ENCODE measurements at places on chromosomes 1 and 21.
A peak's percentile ranks its signal among the peaks of the same experiment; 100 is the strongest.

DNA sequence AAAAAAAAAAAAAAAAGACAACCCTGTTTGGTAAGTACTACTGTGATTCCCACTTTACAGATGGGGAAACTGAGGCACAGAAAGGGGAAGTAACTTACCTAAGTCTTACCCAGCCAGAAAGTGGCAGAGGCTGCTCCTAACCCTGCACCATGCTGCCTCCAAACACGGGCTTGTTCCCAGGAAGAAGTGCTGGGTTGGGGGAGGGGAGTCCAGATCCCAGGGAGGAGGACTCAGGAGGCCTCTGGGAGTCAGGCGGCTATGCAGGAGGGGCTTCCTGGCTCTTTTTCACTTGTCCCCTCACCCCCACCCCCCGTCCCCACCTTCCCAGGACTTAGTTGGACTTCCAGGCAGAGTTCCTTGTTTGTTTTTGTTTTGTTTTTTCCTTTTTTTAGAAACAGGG, 23.9 kb downstream of the PIK3CD start:
- DNase-seq = no peak

GRCh38 chr1:154758346-154758745, 111.7 kb downstream of the KCNN3 start:
- no peak for DNase-seq

DNA sequence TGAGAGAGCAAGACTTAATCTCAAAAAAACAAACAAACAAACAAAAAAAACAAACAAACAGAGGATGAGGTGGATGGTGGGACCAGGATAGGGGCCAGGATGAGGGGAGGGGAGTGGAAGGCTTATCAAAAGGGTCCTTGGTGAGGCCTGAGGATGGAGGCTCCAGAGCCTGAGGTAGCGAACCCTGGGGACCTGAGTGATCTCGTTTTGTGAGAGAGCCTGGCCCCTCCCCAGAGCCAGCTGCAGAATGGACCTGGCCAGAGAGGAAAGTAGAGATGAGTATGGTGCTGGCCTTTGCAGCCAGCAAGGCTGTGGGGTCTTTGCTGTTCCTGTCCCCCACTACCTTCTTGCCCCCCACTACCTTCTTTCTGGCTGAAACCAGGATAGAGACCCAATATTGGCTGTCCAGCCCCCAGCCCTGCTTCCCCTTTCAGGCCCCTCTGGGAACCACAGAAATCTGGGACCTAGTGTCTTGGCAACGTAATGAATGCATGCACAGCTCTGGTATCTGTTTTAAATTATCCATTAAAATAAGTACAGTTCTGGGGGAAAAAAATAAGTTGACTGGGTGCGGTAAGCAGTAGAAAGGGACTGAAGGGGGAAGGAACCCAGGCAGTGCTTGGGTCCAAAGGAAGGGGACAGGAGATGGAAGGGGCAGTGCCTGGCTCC, 1.1 kb upstream of the LMNA start:
- DNase-seq = no peak

- no peak for DNase-seq
Observed at GRCh38 chr1:91916046-91916445, 30.1 kb upstream of the TGFBR3 start.

DNA sequence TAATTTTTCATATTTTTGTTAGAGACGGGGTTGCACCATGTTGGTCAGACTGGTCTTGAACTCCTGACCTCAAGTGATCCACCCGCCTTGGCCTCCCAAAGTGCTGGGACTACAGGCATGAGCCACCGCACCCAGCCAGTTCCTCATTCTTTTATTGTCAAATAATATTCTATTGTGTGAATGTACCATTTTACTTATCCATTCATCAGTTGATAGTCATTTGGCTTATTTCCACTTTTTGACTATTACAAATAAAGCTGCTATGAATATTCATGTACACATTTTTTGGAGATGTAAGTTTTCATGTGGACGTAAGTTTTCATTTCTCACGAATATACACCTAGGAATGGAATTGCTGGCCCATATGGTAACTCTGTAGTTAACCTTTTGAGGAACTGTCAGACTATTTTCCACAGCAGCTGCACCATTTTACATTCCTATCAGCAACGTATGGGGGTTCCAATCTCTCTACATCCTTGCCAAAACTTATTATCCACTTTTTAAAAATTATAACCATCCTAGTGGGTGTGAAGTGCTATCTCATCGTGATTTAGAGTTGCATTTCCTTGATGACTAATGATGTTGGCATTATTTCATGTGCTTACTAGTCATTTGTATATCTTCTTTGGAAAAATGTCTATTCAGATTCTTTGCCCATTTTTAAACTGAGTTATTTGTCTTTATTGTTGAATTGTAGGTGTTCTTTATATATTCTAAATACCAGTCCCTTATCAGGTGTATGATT, 12.7 kb downstream of the PACC1 start:
- peak; percentile 68 for DNase-seq

GRCh38 chr1:23027352-23027907, 8.2 kb downstream of the KDM1A start:
- DNase-seq = no peak

DNA sequence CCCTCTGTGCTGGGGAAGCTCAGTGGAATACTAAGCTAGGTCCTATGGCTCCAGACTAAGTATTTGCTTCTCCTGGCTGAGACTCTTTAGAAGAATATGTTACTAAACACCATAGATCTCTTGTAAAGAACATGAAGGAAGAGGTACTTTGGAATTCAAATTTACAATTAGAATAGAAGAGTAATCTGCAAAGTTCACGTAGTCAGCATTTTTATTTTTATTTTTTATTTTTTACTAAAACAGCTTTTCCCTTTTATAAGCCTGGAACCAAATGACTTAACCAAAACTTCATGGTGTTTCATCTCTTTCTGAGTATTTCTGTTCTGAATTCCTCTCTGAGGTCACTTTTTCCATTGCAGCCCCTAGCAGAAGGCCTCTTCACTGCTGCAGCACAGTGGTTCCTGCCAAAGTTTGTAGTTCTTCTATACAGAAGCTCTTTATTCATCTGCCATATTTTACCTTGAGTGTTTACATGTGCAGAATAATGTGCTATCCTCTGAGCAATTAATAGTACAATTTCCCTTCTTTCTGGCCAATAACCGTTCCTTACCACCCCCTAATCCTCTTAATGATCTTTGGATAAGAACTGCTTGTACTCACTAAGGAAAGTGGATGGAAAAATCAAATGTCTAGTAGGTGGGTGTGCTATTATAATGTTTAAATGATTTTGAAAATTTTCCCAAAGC, 27.2 kb downstream of the TSEN15 start:
- no peak for DNase-seq

GRCh38 chr1:10236405-10237156, 26.2 kb downstream of the KIF1B start:
- no peak for DNase-seq

DNA sequence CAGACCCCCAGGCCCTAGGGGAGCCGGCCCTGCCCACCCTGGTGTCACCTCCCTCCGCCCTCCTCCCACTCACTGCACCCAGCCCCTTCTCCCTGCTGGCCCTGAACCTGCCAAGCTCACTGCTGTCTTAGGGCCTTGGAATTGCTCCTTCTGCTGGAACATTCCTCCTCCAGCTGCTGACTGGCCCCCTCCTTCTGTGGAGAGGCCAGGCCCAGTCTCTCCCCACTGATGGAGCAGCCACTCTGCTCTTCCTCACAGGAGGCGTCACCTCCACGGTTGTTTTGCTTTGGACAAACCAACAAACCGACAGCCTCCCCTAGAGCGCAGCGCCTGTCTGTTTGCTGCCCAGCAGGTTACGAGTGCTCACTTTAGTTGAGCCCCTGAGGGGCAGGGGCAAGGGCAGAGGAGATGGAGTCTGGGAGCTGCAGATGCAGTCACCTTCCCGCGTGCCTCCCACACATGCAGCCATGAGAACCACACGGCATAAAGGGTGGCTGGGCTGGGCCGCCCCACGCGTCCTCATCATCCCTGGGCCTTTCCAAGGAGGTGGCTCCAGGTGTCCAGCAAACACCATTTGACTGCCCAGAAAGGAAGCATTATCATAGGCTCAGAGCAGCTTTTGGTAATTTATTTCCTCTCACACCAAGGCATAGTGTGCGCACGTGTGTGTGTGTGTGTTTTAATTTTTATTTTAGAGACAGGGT, 9.4 kb downstream of the OXCT2 start:
- DNase-seq = no peak

- DNase-seq = no peak
Observed at GRCh38 chr1:87165177-87165576, 163.5 kb upstream of the LMO4 start.

GRCh38 chr1:61255358-61255703, 173.0 kb downstream of the NFIA start:
- DNase-seq = no peak

GRCh38 chr1:209703834-209704504, 677 bp upstream of the HSD11B1 start:
- no peak for DNase-seq

- DNase-seq = peak; percentile 14
Observed at GRCh38 chr21:43918385-43918947, 53.4 kb downstream of the AGPAT3 start.

DNA sequence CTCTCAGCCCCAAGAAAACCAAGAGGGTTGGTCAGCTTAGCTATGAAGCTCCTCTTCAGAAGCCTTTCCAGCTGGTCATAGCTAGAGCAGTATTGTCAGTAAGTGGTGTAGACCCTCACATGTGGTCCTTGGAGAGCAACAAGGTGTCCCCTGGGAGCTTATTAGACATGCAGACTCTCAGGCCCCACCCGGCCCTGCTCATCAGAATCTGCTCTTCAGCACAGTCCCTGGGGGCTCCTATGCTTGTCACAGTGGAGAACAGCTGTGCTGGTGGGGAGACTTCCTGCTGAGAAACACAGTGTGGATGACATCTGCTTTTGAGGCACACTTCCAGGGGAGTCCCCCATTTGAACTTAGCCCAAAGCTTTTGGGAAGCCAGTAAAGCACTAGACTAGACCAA, 21.9 kb upstream of the NEK2 start:
- DNase-seq = no peak

GRCh38 chr1:17067465-17068240, 13.8 kb upstream of the SDHB start:
- DNase-seq = no peak

- DNase-seq = no peak
Observed at GRCh38 chr1:152645146-152645545, 18.0 kb upstream of the LCE2D start.

GRCh38 chr1:207892764-207893163, 18.2 kb downstream of the CD34 start:
- DNase-seq = no peak

GRCh38 chr1:15148475-15148874, 5.1 kb upstream of the TMEM51 start:
- DNase-seq = no peak

DNA sequence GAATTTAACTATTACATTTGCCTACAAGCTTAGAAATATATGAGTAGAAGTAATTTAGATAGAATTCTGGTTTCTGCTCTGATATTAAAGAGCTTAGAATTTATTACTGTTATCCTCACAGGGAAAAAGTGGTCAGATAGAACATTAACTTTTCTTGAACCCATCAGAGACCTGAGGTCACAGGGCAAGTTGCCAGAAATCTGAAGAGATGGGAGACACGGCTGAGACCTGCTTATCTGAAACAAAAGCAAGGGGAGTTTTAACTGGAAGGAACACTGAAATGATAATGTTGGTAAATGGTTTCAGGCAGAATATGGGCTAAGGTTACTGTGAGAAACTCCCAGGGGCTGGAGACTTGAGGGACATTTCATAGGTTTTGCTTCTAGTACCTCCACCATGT, 28.0 kb upstream of the USP25 start:
- no peak for DNase-seq

- no peak for DNase-seq
Observed at GRCh38 chr1:45016090-45016697, 4.1 kb downstream of the UROD start.

GRCh38 chr1:29896791-29897714, 660.7 kb downstream of the PTPRU start:
- no peak for DNase-seq

DNA sequence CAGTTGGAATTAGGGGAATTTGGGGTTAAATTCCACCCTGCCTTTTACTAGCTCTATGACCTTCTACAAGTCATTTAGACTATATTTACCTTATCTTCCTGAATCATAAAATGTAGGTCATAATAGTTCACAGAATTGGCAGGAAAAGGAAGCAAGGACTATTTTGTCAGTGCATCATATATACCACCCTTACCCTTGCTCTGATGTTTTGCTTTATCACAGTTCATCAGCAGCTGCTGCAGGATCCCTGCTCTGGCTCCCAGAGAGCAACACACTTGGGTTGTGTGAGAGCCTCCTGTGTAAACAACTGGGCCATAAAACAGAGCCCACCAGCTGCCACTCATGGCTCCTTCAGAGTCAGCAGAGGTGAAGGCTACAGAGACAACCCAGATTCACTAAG, 631.6 kb upstream of the CAMK1G start:
- DNase-seq = no peak

GRCh38 chr1:210233495-210234328, 1.1 kb downstream of the SERTAD4 start:
- peak; percentile 89 for DNase-seq

DNA sequence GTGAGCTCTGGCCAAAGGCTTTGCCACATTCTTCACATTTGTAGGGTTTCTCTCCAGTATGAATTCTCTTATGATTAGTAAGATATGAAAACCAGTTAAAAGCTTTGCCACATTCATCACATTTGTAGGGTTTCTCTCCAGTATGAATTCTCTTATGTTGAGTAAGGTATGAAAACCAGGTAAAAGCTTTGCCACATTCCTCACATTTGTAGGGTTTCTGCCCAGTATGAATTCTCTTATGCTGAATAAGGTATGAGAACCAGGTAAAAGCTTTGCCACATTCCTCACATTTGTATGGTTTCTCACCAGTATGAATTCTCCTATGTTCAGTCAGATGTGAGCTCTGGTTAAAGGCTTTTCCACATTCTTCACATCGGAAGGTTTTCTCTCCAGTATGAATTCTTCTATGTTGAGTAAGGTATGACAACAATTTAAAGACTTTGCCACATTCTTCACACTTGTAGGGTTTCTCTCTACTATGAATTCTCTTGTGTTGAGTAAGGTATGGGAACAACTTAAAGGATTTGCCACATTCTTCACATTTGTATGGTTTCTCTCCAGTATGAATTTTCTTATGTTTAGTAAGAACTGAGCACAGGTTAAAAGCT, 20.7 kb downstream of the ZNF695 start:
- peak; percentile 22 for DNase-seq

DNA sequence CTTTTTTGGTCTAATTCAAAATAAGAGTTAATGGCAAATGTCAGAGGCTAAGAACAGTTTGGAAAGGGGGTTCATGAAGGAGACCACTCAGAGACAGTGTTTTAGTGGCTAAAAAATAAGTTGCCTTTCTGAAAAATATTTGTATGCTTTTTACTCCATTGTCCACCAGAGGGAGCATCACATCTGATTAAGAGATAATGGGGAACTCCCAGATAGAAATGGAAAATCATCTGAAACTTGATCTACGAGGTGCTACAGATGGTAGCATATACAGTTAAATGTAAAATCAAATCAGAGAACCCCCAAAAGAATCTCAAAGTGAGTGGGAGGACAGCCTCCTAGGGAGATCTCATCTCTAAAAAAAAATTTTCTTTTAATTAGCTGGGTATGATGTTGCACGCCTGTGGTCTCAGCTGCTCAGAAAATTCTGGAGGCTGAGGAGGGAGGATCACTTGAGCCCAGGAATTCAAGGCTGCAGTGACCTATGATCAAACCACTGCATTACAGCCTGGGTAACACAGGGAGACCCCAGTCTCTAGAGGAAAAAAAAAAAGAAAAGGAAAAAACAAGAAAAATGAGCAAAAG, 9.7 kb downstream of the SMYD3 start:
- peak; percentile 91 for DNase-seq

All from MCF 10A (cell line).